ENCODE measurements at places on chromosomes 3 and 15. TPM values are rescaled to one million over a fixed set of nuclear protein-coding genes. Genes with fewer than 3 reads are reported as not detected.
A peak's percentile ranks its signal among the peaks of the same experiment; 100 is the strongest.

The KCTD6 gene
- total RNA-seq, result 29.3 TPM

The NDN gene
- 70.9 TPM for total RNA-seq

The MUC4 gene
- 0.53 TPM for total RNA-seq

The SLC2A2 gene
- not detected for total RNA-seq

The GOLGA8K gene
- not detected for total RNA-seq

The PRKCD gene
- 4.9 TPM for total RNA-seq

The FBN1 gene
- 78.8 TPM for total RNA-seq

The CKMT1B gene
- 4.4 TPM for total RNA-seq

- H3K4me3 ChIP-seq, result no peak overlapping the region
- DNase-seq, result no peak
- no peak overlapping the region for H3K27ac ChIP-seq
- no peaks in the 10 kb centered on the region for H3K36me3 ChIP-seq
Observed at GRCh38 chr3:188358787-188359493, 205.0 kb downstream of the LPP start.

DNA sequence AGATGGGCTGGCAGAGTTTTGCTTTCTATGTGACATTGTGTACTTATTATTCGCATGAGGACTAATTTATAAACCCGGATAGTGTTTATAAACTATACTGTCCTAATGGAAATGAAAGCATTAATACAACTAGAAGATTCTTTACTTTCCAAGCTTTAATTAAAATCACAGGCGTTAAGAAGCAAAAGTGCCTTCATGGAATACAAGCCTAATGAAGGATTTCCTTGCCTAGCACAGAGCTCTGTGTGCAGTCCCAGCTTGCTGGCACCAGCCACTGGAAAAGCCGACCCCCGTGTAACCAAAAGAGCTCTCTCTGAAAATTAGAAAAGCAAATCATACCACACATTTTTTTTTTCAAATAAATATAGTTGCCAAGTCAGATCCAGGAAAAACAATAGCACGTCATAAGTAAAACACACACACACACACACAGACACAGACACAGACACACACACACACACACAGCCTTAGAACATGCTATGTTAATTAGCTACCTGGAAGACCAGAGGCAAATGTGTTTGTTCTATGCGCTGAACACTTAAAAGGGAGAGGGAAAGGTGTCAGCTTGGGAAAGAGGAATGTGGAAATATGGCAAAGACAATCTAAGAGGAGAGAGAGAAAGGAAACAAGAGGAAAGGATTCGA is 1084.2 kb downstream of the TUSC7 start:
- H3K36me3 ChIP-seq, result no peaks in the 10 kb centered on the region
- no peaks in the 10 kb centered on the region for H3K27me3 ChIP-seq
- H3K27ac ChIP-seq, result no peak overlapping the region
- peaks cover 27% of the 10 kb centered on the region for H3K4me1 ChIP-seq

DNA sequence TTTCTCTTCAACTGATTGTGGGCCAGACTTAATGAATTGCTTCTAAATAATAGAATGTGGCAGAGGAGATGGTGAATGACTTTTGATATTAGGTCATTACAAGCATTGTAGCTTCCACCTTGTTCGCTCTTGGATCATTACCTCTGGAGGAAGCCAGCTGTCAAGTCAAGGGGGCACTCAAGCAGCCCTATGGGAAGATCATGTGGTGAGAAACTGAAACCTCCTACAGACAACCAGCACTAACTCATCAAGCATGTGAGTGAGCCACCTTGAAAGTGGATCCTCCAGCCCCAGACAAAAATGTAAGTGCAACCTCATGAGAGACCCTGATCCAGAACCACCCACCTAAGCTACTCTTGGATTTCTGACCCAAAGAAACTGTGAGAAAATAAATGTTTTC is 109.8 kb upstream of the TBC1D5 start:
- H3K36me3 ChIP-seq, result no peaks in the 10 kb centered on the region
- DNase-seq, result no peak
- no peak overlapping the region for H3K4me3 ChIP-seq
- H3K27ac ChIP-seq, result no peak overlapping the region

DNA sequence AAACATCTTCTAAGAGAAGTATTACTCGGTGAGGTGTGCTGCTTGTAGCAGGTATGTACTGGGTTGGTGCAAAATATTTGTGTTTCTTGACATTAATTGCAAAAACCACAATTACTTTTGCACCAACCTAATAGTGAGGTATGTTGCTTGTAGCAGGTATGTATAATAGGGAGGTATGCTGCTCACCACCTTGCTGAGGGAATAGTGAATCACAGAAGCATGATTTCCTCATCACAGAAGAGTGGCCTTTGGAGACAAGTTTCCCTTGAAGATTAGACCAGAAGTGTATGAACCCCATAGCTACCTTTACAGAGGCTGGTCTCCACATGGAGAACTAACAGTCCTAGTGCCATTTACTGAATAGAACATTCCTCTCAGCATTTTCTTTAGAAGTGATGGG is 15.5 kb downstream of the DCP1A start:
- H3K4me3 ChIP-seq, result no peak overlapping the region
- H3K36me3 ChIP-seq, result no peaks in the 10 kb centered on the region
- DNase-seq, result no peak
- H3K27ac ChIP-seq, result no peak overlapping the region

- no peaks in the 10 kb centered on the region for H3K36me3 ChIP-seq
- H3K27me3 ChIP-seq, result no peaks in the 10 kb centered on the region
- H3K4me3 ChIP-seq, result no peak overlapping the region
- no peaks in the 10 kb centered on the region for H3K4me1 ChIP-seq
Observed at GRCh38 chr3:70737666-70738290, 425.3 kb upstream of the MDFIC2 start.

GRCh38 chr3:50078622-50079021 is 10.1 kb upstream of the RBM5 start:
- no peaks in the 10 kb centered on the region for H3K36me3 ChIP-seq
- DNase-seq, result no peak
- H3K27ac ChIP-seq, result no peak overlapping the region
- no peaks in the 10 kb centered on the region for H3K27me3 ChIP-seq
- H3K4me1 ChIP-seq, result no peaks in the 10 kb centered on the region

- H3K27me3 ChIP-seq, result peaks cover 47% of the 10 kb centered on the region
- H3K27ac ChIP-seq, result no peak overlapping the region
- peak; percentile 67 for DNase-seq
- H3K4me1 ChIP-seq, result no peaks in the 10 kb centered on the region
- H3K36me3 ChIP-seq, result no peaks in the 10 kb centered on the region
Observed at GRCh38 chr3:10783360-10784351, 32.4 kb upstream of the SLC6A11 start.

DNA sequence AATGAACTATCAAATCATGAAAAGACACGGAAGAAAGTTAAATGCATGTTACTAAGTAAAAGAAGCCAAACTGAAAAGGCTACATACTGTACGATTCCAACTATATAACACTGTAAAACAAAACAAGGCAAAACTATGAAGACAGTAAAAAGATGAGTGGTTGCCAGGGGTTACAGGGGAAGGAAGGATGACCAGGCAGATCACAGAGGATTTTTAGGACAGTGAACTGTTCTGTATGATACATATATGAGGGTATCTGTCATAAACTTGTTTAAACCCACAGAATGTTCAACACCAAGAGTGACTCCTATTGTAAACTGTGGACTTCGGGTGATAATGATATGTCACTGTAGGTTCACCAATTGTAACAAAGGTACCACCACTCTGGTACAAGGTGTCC is 60.6 kb downstream of the CHSY1 start:
- H3K4me3 ChIP-seq, result no peak overlapping the region
- H3K27me3 ChIP-seq, result no peaks in the 10 kb centered on the region
- no peak for DNase-seq
- H3K36me3 ChIP-seq, result no peaks in the 10 kb centered on the region
- peaks cover 17% of the 10 kb centered on the region for H3K4me1 ChIP-seq

- no peak overlapping the region for H3K4me3 ChIP-seq
- no peaks in the 10 kb centered on the region for H3K36me3 ChIP-seq
- DNase-seq, result no peak
- no peaks in the 10 kb centered on the region for H3K27me3 ChIP-seq
- no peaks in the 10 kb centered on the region for H3K4me1 ChIP-seq
Observed at GRCh38 chr15:47409038-47409437, 308.3 kb upstream of the SEMA6D start.

GRCh38 chr3:127410137-127410488 is 122.3 kb upstream of the PRR20G start:
- no peak for DNase-seq
- no peak overlapping the region for H3K27ac ChIP-seq
- H3K36me3 ChIP-seq, result no peaks in the 10 kb centered on the region
- no peak overlapping the region for H3K4me3 ChIP-seq

All from neural progenitor cell (in vitro differentiated cells).